ENCODE measurements at places on chromosomes 11 and 22. TPM values are rescaled to one million over a fixed set of nuclear protein-coding genes. Genes with fewer than 3 reads are reported as not detected.

GRCh38 chr11:126310992-126311310, 7.1 kb downstream of the DCPS start:
- no peak for DNase-seq

- DNase-seq, result no peak
Measured at GRCh38 chr11:125374398-125374797, 121.7 kb downstream of the FEZ1 start.

- DNase-seq, result no peak
Measured at GRCh38 chr11:75518204-75518549, 7.6 kb downstream of the GDPD5 start.

GRCh38 chr22:37187552-37187890, 526 bp downstream of the C1QTNF6 start:
- no peak for DNase-seq

- no peak for DNase-seq
Measured at GRCh38 chr11:117891362-117891761, 14.9 kb upstream of the FXYD6 start.

DNA sequence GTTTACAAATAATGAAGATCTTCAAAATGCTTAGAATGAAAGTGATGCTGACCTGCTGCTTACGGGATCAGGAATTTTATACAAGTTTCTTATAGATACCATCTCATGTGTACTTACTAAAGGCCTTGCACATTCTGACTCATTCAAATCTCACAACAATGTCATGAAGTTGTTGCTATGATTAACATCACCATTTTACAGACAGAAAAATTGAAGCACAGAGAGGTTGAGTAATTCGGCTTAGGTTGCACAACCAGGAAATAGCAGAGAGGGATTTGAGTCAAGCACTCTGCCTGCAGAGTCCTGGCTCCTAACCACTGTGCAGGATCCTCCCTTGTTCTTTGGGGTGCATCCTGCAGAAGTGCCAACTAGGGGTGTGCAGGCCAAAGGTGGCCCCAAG, 471.9 kb downstream of the MIAT start:
- DNase-seq, result no peak

MS4A12 gene
- not detected for total RNA-seq
